ENCODE measurements at places on chromosomes 2 and 18.

GRCh38 chr2:199160081-199160480 is 297.7 kb downstream of the SATB2 start:
- no peaks in the 10 kb centered on the region for H3K4me1 ChIP-seq
- no peak overlapping the region for H3K27ac ChIP-seq
- H3K4me3 ChIP-seq: no peak overlapping the region
- no peak for DNase-seq
- H3K27me3 ChIP-seq: no peaks in the 10 kb centered on the region

GRCh38 chr2:23631389-23631788 is 246.4 kb downstream of the KLHL29 start:
- no peaks in the 10 kb centered on the region for H3K27me3 ChIP-seq
- H3K4me3 ChIP-seq: no peak overlapping the region
- no peak overlapping the region for H3K27ac ChIP-seq
- H3K36me3 ChIP-seq: no peaks in the 10 kb centered on the region
- no peaks in the 10 kb centered on the region for H3K4me1 ChIP-seq
- DNase-seq: peak; percentile 46

DNA sequence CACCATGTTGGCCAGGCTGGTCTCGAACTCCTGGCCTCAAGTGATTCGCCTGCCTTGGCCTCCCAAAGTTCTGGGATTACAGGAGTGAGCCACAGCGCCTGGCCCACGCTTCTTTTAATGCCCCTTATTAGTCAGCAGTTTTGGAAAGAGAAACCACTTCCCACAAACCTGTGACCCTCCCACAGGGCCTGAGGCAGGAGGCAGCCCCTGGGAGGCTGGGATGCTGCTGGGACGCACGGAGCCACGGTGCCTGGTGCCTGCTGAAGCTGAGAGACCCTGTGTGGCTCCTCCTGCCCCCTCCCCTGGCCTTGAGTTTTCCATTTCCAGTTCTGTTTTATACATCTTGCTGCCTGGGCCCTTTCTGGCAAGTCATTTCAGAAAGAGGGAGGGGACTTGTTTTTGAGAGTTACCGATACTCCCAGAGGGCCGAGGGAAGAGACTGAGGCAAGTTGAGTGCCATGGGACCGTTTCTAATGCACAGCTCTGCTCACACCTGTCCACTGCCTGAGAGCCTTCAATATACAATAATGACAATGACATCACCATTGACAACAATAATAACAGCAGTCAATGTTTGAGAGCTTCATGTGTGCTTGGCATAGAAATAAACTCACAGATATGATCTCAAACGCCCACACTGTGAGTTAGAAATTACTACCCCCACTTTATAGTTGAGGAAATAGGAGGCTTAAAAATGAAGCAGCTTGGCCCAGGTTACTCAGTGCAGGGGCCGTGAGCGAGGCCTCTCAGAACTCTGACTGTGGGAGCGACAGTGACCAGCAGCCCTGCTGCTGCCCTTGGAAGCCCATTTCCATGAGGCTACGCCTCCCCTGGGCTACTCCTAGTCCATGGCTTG is 78.1 kb upstream of the YWHAQ start:
- no peak overlapping the region for H3K4me3 ChIP-seq
- no peaks in the 10 kb centered on the region for H3K4me1 ChIP-seq
- H3K27me3 ChIP-seq: no peaks in the 10 kb centered on the region
- no peak overlapping the region for H3K27ac ChIP-seq
- no peaks in the 10 kb centered on the region for H3K36me3 ChIP-seq

- no peaks in the 10 kb centered on the region for H3K27me3 ChIP-seq
- no peaks in the 10 kb centered on the region for H3K4me1 ChIP-seq
- no peak overlapping the region for H3K27ac ChIP-seq
- no peak overlapping the region for H3K4me3 ChIP-seq
- no peaks in the 10 kb centered on the region for H3K36me3 ChIP-seq
Measured at GRCh38 chr18:55119016-55119415, 159.8 kb upstream of the CCDC68 start.
